CD4-positive, alpha-beta T cell treated with Interleukin-4 for 1 hour (primary cell): ENCODE measurements at places on chromosomes 3 and 15.

DNA sequence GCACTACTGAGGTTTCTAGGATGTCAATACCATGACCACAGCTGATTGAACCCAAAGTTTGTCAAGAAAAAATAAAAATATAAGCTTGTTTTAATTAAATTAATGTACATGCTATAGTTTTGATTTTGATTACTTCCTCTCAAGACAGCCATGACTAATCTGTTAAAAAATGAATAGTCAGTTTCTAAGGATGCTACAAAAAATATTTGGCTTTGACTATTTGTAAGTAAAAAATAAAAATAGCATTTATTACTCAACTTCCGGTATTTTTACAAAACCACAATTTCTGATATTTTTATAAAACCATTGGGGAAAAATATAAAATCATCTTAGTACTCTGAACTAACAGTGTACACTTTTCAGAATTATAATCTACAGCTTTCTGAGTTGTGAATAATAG is 12.1 kb upstream of the TEX9 start:
- DNase-seq: no peak

DNA sequence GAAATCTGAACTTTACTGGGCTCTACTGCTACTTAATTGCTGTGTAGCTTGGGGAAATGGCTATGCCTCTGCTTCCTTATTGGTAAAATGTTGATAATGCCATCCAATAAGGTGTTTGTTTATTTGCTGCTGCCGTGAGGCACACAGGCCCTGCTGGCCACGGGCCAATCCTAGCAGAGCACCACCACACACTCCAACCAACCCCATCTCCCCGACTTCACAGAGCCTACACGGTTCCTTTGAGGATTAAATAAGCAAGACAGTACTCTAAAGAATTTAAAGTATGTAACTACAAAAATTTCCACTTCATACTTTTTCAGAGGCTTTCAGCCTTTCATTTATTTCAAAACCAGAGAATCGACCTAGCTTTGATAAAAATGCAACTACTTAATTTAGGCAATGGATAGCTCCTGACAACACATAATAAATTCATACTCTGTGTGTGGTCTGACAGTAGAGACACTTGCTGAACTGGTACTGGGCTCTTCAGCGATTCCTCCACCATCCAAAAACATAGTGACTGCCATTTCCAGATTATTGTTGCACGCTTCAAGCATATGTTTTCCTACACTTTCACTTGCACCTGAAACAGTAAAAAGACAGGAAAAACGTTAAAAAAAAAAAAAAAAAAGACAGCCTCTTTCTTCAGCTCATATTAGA is 25.3 kb downstream of the UBXN7 start:
- DNase-seq: no peak

- DNase-seq: no peak
These were observed 22.5 kb downstream of the LRRN1 start for GRCh38 chr3:3821777-3822176.

GRCh38 chr3:143831994-143832393 is 16.3 kb downstream of the SLC9A9 start:
- no peak for DNase-seq

- no peak for DNase-seq
These were observed 37.5 kb upstream of the MYZAP start for GRCh38 chr15:57554063-57554811.

DNA sequence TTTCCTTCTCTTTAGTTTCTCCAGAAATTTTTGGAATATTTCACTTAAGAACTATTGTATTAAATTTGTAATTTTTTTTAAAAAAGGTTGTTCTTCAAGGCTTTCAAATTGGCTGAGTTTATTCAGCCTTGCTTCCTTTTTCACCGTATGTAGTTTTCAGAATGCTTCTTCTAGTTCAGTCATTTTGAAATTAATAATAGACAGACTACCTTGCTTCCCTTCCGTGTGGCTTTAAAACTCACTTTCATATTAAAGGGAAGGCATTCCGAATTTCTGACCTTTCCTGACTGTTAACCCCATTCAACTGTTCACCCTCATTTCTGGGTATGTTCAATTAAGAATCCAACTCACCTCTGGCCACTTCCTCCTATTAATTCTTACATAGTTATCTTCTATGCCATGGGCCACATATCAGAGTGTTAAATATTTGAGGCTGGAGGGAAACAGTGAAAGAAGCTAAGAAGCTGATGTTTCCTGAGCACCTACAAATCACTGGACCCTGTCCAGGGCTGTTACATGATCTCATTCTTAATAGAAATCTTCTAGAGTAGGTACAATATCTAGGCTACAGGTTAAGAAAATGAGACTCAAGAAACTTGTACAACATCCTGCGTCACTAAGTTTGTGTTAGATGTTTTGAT is 237.5 kb downstream of the P3H2 start:
- no peak for DNase-seq

DNA sequence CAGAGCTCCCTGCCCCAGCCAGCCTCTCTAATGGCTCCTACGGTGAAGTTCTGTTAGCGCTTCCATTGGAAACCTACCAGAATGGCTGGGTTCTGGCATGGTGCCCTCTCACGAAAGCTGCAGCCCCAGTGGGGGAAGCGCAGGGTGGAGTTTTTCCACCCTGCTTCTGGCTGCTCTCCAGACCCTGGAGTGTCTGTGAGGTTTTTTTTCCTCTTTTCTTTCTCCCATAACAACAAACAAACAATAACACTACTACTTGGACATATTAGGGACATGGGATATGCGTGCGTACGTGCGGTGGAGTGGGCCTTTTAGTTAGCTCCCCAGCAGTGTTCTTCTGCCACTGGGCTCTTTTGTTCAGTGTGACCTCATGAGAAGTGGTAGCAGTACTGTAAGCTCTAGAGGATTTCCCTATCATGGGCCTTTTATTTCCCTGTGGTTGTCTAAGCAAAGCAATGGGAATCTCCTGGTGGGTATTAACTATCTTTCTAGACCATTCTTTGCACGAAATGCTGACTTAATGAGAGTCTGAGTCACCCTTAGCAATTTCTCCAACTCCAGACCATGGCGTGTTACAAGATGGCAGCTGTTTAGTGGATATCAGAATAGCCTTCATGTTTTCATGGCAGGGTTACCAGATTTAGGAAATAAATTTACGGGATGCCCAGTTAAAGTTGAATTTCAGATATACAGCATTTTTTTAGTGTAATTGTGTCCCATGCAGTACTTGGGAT is 161.9 kb downstream of the FNDC3B start:
- DNase-seq: no peak

- peak; percentile 78 for DNase-seq
These were observed 11.5 kb downstream of the CSK start for GRCh38 chr15:74793135-74794028.

DNA sequence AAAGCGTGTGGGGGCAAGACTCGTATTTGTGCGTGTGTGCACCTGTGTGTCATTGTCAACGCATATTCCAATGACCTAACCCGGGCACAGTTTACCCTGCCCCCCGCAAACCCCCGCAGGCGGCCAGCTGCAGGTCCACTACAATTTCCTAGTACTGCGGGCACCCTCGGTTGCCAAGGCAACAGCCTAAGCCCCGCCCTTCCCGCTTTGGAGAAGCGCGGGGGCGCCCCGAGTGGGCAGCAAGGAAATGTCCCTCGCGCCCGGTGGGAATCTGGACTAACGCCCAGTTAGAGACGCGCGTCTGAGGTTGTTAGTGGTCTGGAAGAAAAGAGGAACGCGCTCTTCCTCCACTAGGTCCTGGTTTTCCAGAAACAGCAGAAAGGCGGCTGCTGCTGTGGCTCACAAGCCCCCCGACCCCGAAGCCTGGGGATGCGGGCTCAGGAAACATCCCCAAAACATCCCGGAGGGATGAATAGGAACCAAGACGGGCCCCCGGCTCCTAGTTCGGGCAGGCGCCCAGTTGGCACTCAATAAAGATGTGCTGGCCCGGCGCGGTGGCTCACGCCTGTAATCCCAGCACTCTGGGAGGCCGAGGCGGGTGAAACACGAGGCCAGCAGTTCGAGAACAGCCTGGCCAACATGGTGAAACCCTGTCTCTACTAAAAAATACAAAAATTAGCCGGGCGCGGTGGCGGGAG is 1.1 kb downstream of the ABHD14A start:
- DNase-seq: peak; percentile 41

GRCh38 chr3:126352476-126353454 is 4.4 kb downstream of the KLF15 start:
- DNase-seq: no peak

GRCh38 chr3:178397836-178398235 is 138.4 kb upstream of the KCNMB2 start:
- no peak for DNase-seq

GRCh38 chr3:102883515-102883914 is 448.7 kb downstream of the ZPLD1 start:
- no peak for DNase-seq

GRCh38 chr15:61871926-61872522 is 188.2 kb downstream of the VPS13C start:
- DNase-seq: no peak

DNA sequence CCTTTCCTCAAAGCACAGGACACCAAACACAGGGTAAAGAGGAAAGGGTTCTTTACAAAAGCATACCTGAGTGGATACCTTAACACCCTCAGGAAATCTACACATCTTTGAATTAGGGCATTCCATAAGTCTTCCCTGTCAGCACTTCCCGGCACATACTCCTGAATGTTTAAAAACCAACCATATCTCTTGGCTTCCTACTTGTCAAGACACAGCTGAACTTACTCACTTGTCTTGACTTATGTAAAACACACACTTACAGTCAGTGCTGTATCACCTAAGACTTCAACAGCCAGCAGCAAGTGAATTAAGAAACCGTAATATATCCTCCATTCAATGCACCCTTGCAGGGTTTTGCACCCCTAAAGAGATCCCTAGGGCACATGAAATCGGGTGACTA is 17.5 kb downstream of the IL1RAP start:
- DNase-seq: no peak

DNA sequence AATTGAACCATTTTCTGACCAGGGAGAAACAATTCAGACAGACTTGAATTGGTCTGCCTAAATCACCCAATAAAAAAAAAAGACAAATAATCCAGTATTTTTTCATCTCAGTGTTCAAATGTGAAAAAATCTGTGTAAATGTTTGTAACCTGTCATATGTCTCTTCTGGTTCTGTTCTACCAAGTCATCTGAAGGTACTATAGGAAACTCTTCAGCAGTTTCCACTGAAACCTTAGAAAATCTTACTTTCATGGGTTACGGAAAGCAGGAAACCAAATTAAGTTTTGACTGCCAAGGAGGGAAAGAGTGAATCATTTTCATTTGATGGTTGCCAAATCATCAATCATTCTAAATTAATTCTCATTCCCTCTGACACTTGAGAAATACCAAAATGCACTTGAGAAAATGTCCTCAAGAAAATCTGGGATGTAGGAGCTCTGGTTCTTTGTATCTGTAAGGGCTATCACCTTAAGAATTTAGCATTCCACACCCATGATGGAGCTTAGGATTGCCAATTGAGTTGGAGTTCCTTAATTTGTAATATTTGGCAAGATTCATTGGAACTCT is 278.2 kb upstream of the KCNH8 start:
- DNase-seq: no peak

DNA sequence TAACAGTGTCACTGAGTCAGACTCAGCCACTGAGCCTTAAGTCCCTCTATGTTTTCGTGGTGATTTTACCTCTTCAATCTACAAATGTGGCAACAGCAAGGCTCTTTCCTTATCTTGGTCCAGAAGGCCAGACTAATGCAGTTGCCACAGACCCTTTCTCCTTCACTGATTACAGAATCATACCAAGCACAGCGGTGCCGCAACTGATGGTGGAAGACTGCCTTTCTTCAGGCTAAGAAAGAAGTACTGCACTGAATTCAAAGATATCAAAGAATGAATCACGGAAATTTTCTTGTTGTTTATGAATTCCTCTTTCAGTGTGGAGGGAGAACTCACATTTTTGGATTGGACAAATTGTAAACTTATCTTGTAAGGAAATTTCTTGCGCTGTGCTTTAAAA is 18.6 kb downstream of the DCP1A start:
- no peak for DNase-seq

DNA sequence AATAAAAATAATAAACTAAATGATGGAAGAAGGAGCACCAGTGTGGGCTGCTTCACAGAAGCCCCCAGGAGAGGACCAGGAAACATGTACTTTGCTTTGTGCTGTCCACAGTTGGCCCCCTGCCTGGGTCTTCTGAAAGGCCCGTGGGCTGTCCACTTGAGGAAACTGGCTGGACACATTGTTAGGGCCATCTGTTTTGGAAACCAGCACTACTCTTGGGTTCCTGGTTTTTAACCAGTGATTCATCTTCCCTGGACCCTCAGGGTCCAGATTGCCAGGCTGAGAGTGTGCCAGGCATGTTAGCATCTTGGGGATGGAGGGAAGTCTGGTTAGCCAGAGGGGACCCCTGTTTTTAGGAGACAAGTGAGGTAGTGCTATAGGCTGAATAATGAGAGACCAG is 297.2 kb upstream of the C2CD4B start:
- DNase-seq: no peak

DNA sequence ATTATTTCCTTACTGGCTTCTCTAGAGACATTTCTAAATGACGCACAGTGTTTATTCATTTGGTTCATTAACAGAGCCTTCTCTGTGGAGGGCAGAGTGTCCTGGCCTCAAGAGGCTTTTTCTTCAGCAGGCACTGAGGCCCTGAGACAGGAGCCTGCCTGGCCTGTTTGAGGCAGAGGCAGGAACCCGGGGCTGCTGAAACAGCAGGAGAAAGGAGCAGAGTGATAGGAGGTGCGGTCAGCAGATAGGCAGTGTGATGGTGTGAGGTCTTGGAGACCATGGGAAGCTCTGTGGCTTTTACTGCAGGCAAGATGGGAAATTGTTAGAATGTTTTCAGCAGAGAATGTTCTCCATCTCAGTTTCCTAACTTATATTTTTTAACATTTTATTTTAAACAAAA is 358.2 kb downstream of the FEZF2 start:
- DNase-seq: no peak

GRCh38 chr3:29144361-29144760 is 136.5 kb upstream of the RBMS3 start:
- no peak for DNase-seq
